ENCODE measurements at places on chromosomes 13 and 19.

DNA sequence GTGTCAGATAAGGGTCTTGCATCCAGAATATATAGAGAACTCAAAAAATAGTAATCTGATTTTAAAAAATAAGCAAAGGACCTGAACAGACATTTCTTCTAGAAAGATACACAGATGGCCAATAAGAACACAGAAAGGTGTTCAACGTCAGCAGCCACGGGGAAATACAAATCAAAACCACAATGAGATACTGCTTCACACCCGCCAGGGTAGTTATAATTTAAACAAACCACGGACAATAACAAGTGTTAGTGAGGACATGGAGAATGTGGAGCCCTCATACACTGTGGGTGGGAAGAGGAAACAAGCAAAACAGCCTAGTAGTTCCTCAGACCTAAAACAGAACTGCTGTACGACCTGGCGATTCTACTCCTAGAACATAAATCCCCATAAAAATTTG, 26.7 kb upstream of the NAPA start:
- DNase-seq: no peak

DNA sequence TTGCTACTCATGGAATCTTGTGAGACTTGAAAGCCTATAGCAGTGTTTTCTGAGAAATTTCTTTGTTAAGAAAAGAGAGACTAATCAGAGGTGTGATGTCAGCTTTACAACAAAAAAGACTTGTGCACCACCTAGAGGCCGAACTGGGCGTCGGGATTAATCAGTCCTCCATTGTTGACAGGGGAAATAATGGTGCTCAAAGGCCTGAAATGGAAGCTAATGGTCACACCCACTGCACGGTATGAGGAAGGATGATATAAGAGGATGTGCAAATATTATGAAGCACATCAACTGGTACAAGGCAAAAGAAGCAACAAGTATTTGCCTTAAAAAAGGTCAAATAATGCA, 480.2 kb upstream of the MIR17HG start:
- peak; percentile 44 for DNase-seq

DNA sequence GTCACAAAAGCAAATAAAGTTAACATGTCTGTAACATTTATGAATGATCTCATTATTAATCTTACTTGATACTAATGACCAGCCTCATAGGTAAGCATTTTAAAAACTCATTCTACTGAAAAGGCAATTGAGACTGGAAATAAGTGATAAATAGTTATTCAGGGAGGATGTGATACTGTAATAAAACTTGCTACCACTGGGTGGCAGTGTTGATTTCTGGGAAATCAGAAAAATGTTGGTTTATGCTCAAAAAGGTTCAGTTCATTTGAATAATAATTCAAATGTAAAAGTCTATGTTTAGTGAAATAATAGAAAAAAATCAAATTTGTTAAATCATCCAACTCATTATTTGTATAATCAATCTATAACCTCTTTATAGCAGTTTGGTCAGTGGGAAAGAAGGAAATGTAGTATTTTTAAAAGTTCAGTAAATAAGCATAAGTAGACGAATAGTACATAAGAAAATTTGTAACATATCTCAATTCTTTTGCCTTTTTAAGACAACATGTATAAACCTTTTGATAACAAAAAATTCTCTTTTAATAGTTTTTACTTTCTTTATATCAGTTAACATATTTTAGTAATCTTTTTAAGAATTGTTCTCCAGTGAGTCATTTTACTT, 9.6 kb downstream of the ABHD13 start:
- DNase-seq: no peak

- DNase-seq: peak; percentile 85
Observed at GRCh38 chr19:12867120-12868099, 13.8 kb downstream of the DNASE2 start.

DNA sequence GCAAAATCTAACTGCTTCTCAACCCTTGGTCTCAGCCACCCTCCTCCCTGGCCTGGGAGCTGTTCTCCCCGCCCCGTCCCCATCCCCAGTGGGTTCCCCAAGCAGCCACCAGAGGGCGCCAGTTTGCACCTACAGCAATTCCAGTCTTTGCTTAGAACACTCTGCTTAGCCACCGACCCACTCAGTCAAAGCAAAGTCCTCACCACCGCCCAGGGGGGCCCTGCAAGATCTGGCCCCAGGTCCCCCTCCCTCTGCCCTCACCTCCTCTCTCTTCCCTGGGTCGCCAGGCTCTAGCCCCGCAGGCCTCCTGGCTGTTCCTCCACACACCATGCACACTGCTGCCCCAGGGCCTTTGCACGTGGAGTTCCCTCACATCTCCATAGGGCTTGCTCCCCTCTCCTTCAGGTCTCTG, 12.4 kb downstream of the TMEM143 start:
- peak; percentile 62 for DNase-seq

DNA sequence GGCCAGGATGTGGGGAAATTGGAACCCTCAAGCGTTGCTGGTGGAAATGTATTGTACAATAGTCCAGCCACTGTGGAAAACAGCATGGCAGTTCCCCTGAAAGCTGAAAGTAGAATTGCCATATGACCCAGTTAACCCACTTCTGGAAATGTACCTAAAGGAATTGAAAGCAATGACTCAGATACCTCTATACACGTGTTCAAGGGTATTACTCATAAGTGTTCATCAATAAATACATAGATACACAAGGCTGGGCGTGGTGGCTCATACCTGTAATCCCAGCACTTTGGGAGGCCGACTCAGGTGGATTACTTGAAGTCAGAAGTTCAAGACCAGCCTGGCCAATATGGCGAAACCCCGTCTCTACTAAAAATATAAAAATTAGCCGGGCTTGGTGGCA, 71.9 kb upstream of the IRS2 start:
- DNase-seq: no peak

- no peak for DNase-seq
Observed at GRCh38 chr13:45149964-45150363, 29.7 kb downstream of the GTF2F2 start.

DNA sequence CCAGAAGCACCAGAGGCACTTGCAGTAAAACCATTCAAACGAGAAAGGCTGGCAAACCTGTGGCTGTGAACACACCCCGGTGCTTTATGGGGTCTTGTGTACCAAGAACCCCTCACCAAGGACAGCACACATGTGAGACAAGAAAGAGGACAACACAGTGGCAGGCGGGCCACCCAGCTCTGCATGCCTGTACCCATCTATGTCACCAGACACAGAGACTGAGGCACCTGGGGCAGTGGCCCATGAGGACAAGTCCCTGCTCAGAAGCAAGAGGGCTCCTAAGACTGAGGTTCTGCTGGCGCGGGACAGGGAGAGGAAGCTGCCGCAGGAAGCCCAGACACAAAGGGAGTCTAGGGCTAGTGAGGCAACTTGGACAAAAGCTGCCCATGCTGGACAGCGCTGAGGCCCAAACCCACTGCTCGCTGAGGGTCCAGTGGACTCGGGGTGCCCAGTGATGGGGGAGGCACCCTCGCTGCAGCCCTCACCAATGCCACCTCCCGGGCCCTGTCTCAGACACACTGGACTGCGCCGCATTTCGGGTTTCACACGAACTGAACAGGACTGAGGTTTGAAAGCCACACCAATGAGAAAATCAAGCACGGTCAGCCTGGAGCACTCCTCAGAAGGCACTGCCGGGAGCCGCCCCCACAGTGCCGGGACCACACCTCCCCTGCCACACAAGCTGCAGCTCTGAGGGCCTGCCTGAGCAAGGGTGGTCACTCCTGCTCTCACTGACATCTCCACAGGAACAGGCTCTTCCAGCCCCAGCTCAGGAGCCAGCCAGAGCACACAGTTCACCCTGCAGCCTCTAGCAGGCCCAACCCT, 232.7 kb downstream of the TUBA3C start:
- no peak for DNase-seq

GRCh38 chr19:53374743-53375142, 9.2 kb downstream of the ZNF525 start:
- DNase-seq: no peak

- DNase-seq: no peak
Observed at GRCh38 chr13:37870489-37870845, 895 bp upstream of the TRPC4 start.

GRCh38 chr13:25286308-25286968, 850 bp downstream of the MTMR6 start:
- peak; percentile 44 for DNase-seq

DNA sequence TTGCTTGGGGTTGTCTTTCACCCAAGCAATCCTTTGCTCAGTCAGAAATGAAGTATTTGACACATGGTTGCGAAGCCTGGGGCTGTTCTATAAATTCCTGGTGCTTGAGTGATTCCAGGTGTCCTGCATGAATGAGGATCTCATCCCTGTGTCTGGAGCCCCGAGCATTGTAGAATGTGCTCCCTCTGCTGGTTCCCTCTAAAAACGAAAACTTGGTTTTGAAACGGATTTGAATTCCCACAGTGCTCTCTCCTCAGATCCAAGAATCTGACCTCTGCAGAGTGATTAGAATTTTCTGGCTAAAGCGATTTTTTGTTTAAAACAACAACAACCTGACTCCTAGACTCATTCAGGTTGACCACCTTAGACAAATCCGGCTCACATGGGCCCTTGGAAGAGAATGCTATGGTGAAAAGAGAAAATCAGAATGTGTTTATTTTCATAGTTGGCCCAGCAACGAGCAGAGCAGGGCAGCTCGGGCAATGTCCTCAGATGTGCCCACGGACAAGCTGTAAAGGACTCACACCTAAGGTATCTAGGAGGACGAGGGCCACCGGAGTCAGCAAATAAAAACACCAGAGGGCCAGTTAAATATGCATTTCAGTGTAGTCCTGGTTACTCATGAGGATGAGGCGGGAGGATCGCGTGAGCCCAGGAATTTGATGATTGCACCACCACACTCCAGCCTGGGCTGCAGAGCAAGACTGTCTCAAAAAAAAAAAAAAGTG, 8.7 kb upstream of the ATP12A start:
- DNase-seq: no peak

DNA sequence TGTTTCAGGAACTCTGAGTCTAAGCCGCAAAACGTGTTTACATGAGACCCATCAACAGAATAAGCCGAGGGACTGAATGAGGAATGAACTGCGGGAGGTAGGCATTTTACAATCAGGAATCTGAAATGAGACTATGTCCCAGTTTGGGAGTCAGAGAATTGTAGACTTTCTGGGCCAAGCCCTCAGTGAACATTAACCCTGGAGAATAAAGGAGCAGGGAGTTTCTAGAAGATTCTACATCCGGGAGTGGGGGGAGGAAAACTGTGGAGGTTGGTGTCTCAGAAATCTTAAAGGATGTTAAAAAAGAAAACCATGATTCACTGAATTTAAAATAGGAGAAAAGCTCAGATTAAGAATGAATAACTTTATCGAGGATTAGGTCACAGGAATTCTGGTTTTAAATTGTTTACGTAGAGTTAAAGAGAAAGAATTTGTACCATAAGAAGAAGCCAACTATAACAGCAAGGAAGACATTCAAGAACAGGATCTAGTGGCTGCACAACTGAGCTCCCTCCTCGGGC, 18.5 kb downstream of the RFX2 start:
- no peak for DNase-seq

- DNase-seq: no peak
Observed at GRCh38 chr13:46468570-46469463, 81.8 kb upstream of the RUBCNL start.

GRCh38 chr19:41276231-41276630, 12.1 kb downstream of the HNRNPUL1 start:
- no peak for DNase-seq

Data from left hindlimb (tissue), 1 donor.